ENCODE measurements at places on chromosomes 11 and 22.

GRCh38 chr11:66042227-66042995, 6.5 kb downstream of the GAL3ST3 start:
- no peak overlapping the region for H3K27ac ChIP-seq
- H3K4me1 ChIP-seq, result peaks cover 16% of the 10 kb centered on the region
- no peak for DNase-seq
- H3K4me3 ChIP-seq, result no peak overlapping the region
- peaks cover 9% of the 10 kb centered on the region for H3K27me3 ChIP-seq

DNA sequence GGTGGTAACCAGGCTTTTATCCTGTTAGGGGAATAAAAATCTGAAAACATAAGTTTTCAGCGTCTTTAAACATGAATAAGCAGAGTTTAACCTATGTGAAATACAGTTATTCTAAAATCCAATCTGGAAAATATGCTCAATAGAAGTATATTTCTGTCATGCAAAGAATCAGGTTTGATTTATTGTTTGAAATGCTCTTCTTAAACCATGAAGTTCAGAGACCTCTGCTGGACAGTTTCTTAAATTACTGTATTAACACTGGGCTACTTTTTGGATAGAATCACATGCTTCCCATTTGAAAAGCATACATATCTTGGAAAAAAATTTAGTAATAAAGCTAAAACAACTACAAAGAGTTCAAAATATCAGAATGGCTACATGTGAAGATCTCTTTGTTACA, 25.4 kb downstream of the APIP start:
- DNase-seq, result no peak
- no peak overlapping the region for H3K4me3 ChIP-seq
- H3K27ac ChIP-seq, result no peak overlapping the region
- H3K27me3 ChIP-seq, result no peaks in the 10 kb centered on the region
- H3K36me3 ChIP-seq, result no peaks in the 10 kb centered on the region

DNA sequence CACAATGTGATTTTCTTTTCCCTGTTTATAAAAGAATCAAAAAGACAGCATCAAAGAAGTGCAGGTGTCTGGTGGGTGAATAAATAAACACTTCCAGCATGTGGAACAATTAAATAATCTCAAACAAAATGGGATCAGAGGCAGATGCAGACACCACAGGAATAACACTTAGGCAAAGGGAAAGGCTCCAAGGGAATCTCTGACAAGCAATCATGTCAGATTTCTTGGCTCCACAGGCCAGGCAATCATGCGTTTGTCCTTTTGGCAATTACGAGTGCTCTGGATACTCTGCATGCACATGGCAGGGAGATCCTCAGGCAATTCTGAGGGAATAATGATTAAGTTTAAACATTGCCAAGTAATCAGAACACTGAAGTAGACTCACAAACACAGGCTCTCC, 403.5 kb upstream of the LUZP2 start:
- DNase-seq, result no peak
- H3K27me3 ChIP-seq, result no peaks in the 10 kb centered on the region
- H3K36me3 ChIP-seq, result no peaks in the 10 kb centered on the region

- H3K4me3 ChIP-seq, result no peak overlapping the region
- no peaks in the 10 kb centered on the region for H3K36me3 ChIP-seq
- peaks cover 17% of the 10 kb centered on the region for H3K4me1 ChIP-seq
- no peak overlapping the region for H3K27ac ChIP-seq
- peaks cover 4% of the 10 kb centered on the region for H3K27me3 ChIP-seq
Observed at GRCh38 chr11:10588904-10589303, 20.4 kb upstream of the LYVE1 start.

GRCh38 chr11:68541991-68542390, 81.4 kb downstream of the PPP6R3 start:
- H3K27ac ChIP-seq, result peak overlapping the region; percentile 81
- peaks cover 51% of the 10 kb centered on the region for H3K4me1 ChIP-seq
- peaks cover 56% of the 10 kb centered on the region for H3K36me3 ChIP-seq
- H3K27me3 ChIP-seq, result no peaks in the 10 kb centered on the region
- no peak overlapping the region for H3K4me3 ChIP-seq

- H3K27me3 ChIP-seq, result peaks cover 7% of the 10 kb centered on the region
- H3K4me3 ChIP-seq, result no peak overlapping the region
- H3K36me3 ChIP-seq, result no peaks in the 10 kb centered on the region
- H3K4me1 ChIP-seq, result no peaks in the 10 kb centered on the region
- no peak overlapping the region for H3K27ac ChIP-seq
Observed at GRCh38 chr11:44036811-44037657, 10.7 kb upstream of the ACCSL start.

GRCh38 chr22:42985531-42985905, 29.4 kb downstream of the PACSIN2 start:
- no peak overlapping the region for H3K4me3 ChIP-seq
- no peaks in the 10 kb centered on the region for H3K27me3 ChIP-seq
- H3K36me3 ChIP-seq, result no peaks in the 10 kb centered on the region
- H3K4me1 ChIP-seq, result peaks cover 4% of the 10 kb centered on the region
- no peak for DNase-seq

DNA sequence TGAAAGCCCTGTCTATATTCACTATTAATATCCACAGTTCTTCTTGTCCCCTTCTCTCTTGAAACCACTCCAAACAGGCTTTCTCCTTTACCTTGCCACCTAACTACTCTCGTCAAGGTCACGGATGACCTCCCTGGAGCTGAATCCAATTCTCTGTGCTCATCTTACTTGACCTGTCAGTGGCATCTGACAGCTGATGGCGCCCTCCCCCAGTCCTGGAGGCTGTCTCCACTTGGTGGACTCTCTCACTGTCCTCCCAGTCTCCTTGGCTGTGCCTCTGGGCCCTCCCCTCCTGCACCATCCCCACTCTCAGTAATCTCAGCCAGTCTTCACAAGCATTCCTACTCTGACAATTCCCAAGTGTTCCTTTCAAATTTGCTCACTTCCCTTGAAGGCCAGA, 8.7 kb downstream of the TNKS1BP1 start:
- H3K27me3 ChIP-seq, result no peaks in the 10 kb centered on the region
- peaks cover 9% of the 10 kb centered on the region for H3K4me1 ChIP-seq
- no peak for DNase-seq
- H3K4me3 ChIP-seq, result no peak overlapping the region
- H3K36me3 ChIP-seq, result peaks cover 13% of the 10 kb centered on the region
- H3K27ac ChIP-seq, result no peak overlapping the region

DNA sequence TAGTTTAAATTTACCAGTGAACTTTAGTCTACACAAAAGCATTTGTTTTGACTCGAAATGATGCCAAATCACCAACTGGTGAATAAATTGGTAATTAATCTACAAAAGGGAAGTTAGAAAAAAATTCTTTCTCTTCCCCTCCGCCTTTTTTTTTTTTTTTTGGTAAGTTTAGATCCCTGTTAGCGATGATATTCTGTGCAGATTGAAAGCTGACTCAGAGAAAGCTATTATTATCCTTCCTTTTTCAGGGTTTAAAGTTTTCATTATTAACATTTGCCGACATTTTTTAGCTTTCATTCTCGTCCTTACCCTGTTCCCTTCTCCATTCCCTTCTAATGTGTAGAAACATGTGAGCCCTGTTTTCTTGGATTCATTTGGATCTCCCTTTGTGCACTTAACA, 16.8 kb upstream of the NUP160 start:
- no peak overlapping the region for H3K27ac ChIP-seq

DNA sequence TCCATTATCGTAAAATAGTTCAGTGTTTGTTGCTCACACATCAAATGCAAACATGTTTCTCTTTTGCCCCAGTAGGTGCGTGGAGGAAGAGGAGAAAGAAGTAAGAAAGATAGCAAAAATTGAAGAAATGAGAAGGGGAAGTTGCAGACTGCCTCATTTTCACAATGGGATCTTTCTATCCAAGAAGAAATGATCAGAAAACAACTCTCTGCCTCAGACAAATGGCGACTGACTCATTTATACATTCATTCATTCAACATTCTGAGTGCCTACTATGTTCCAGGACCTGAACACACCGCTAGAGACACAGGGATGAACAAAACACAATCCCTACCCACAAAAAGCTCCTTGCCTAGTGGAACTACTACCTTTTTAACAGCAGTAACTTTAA, 367 bp downstream of the HPS5 start:
- H3K4me3 ChIP-seq, result peak overlapping the region; percentile 93
- peaks cover 26% of the 10 kb centered on the region for H3K36me3 ChIP-seq

DNA sequence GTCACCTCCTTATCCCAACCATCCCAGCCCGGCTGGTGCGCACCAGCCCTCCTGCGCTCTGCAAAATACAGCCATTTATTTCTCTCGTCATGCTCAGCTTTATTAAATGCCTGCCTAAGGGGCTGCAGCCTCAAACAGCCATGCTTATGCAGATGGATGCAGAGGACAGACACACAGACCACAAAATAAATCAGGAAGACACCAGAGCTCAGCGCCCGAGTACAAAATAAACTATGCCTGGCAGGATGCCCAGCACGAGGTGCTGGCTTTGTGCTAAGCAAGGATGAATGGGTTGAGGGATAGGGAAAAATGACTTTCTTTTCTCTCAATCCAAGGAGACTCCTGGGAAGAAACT, 70.5 kb downstream of the RPUSD4 start:
- H3K27me3 ChIP-seq, result no peaks in the 10 kb centered on the region
- H3K36me3 ChIP-seq, result no peaks in the 10 kb centered on the region
- H3K4me1 ChIP-seq, result no peaks in the 10 kb centered on the region
- no peak for DNase-seq
- H3K4me3 ChIP-seq, result no peak overlapping the region
- no peak overlapping the region for H3K27ac ChIP-seq

DNA sequence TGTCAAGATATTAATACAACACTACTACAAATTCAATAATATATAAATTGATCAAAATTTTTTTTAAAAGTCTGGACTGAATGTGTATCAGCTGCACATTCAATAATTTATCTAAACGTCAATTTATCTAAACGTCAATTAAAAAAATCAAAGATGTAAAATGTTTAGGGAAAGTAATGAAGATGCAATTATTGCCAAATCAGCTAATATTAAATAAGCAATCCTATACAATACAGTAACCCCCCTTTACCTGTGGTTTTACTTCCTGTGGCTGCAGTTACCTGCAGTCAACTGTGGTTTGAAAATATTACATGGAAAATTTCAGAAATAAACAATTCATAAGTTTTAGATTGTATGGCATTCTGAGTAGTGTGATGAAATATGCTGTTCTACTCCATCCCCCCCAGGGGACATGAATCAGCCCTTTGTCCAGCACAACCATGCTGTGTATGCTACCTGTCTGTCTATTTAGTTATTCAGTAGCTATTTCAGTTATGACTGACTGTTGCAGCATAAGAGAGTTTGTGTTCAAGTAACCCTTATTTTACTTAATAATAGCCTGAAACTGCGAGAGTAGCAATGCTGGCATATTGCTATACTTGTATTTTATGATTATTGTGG, 72.2 kb downstream of the CWF19L2 start:
- no peaks in the 10 kb centered on the region for H3K4me1 ChIP-seq
- H3K27me3 ChIP-seq, result no peaks in the 10 kb centered on the region
- H3K4me3 ChIP-seq, result no peak overlapping the region
- peaks cover 8% of the 10 kb centered on the region for H3K36me3 ChIP-seq

DNA sequence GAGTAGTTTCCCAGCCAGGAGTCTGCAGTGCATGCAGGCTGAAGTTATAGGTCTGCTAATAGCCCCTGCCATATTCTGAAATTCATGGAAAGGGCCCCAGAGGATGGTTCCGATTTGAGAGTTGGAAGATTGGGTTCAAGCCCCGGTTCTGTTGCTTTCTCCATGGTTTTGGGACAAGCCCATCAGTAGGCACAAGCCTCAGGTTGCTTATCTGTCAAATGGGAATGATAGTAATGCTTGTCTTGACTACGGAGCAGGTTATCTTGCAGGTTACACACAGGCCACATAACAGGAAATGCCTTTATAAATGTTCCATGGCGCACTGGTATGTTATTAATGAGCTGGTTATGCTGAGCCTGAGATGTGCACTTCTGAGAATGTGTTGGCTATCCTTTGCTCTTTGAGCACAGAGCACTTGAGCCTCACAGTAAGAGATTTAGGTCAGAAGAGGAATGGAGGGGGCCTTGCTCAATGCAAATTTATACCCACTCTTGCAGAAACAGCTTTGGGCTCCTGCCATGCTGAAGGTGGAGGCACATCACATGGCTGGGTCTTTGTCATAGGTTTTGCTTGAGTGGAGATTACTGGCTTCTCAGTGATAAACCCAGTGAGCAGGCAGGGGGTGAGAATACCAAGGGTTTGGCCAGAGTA, 47.1 kb downstream of the ZNRF3 start:
- H3K4me1 ChIP-seq, result no peaks in the 10 kb centered on the region
- no peak for DNase-seq
- H3K27ac ChIP-seq, result no peak overlapping the region
- H3K4me3 ChIP-seq, result no peak overlapping the region
- H3K36me3 ChIP-seq, result no peaks in the 10 kb centered on the region
- peaks cover 52% of the 10 kb centered on the region for H3K27me3 ChIP-seq

GRCh38 chr11:64850979-64851567, 6.6 kb upstream of the CDC42BPG start:
- H3K36me3 ChIP-seq, result peaks cover 21% of the 10 kb centered on the region
- peak overlapping the region; percentile 61 for H3K4me3 ChIP-seq
- H3K27ac ChIP-seq, result peak overlapping the region; percentile 82
- H3K27me3 ChIP-seq, result no peaks in the 10 kb centered on the region

GRCh38 chr11:32435152-32435480, 223 bp downstream of the WT1 start:
- H3K36me3 ChIP-seq, result peaks cover 4% of the 10 kb centered on the region
- no peak overlapping the region for H3K27ac ChIP-seq
- no peak for DNase-seq
- H3K4me1 ChIP-seq, result peaks cover 5% of the 10 kb centered on the region
- peaks cover 71% of the 10 kb centered on the region for H3K27me3 ChIP-seq

DNA sequence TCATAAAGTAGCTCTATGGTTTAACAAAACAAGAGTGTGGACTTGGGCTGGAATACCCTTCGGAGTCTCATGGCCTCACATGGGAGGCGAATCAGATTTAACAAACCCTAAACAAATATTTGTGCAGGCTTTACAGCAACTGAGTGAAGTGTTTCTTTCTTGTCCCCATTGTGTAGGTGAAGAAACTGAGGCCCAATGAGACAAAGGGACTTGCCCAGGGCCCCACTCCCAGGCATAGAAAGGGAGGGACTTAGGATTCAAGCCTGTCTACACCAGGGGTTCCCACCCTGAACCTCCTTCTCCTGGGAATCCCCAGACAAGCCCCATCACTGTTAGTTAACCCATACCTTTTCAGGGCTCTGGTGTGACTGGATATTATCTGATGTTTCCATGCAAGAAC, 55.1 kb upstream of the CRYBB3 start:
- no peak for DNase-seq
- H3K27ac ChIP-seq, result no peak overlapping the region
- H3K27me3 ChIP-seq, result no peaks in the 10 kb centered on the region
- peaks cover 2% of the 10 kb centered on the region for H3K36me3 ChIP-seq

GRCh38 chr11:29256580-29256979, 760.2 kb downstream of the KCNA4 start:
- H3K27ac ChIP-seq, result no peak overlapping the region
- no peaks in the 10 kb centered on the region for H3K36me3 ChIP-seq
- H3K27me3 ChIP-seq, result no peaks in the 10 kb centered on the region
- H3K4me1 ChIP-seq, result no peaks in the 10 kb centered on the region

- no peaks in the 10 kb centered on the region for H3K36me3 ChIP-seq
- no peaks in the 10 kb centered on the region for H3K4me1 ChIP-seq
- H3K27ac ChIP-seq, result no peak overlapping the region
Observed at GRCh38 chr11:94728541-94728940, 39.6 kb upstream of the AMOTL1 start.

GRCh38 chr22:36430863-36431262, 43.1 kb upstream of the MYH9 start:
- H3K4me3 ChIP-seq, result no peak overlapping the region
- no peaks in the 10 kb centered on the region for H3K27me3 ChIP-seq
- no peak overlapping the region for H3K27ac ChIP-seq
- H3K4me1 ChIP-seq, result peaks cover 16% of the 10 kb centered on the region
